Left colon (tissue), 2 donors: ENCODE measurements at places on chromosomes 3 and 15. TPM values are rescaled to one million over a fixed set of nuclear protein-coding genes. Genes with fewer than 3 reads are reported as not detected.

GRCh38 chr3:21551019-21551418, 200.0 kb downstream of the ZNF385D start:
- DNase-seq: no peak

DNA sequence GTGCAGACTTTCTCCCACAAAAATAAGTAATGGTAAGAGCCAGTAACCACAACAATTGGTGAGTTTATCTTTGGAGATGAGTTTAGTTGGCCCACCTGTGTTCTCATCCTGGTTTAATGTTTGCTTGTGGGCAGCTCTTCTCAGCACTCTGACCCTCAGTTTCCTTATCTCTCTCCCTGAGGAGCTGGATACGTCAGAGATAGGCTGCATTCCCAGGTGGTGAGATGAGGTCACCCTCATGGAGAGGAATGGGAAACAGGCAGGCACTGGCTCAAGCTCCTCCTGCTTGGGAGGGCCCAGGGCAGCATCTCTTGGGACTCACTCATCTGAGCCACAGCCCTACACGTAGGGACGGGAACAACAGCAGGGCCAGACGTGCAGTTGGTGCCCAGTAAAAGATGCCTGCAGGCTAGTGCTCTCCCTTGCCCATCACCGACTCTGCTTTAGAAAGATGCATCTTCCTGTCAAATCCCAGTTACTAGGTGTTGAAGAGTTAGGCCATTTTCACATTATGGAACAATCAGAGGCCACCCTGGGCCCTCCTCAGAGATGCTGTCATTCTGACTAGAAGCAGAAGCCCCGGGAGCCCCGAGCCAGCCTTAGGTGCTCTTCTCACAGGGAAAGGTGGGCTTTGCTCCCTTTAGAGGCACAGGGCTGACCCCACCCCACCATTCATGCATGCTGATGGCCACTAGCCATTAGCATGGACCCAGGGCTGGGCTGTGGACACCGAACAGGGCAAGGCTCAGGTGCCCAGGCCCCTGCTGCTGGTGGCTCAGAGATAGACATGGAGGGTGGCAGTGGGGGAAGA, 59.7 kb downstream of the GRIP2 start:
- no peak for DNase-seq

GRCh38 chr3:108428586-108428985, 81.8 kb downstream of the MYH15 start:
- no peak for DNase-seq

Gene GOLGA8S
- total RNA-seq: 0.17 TPM

DNA sequence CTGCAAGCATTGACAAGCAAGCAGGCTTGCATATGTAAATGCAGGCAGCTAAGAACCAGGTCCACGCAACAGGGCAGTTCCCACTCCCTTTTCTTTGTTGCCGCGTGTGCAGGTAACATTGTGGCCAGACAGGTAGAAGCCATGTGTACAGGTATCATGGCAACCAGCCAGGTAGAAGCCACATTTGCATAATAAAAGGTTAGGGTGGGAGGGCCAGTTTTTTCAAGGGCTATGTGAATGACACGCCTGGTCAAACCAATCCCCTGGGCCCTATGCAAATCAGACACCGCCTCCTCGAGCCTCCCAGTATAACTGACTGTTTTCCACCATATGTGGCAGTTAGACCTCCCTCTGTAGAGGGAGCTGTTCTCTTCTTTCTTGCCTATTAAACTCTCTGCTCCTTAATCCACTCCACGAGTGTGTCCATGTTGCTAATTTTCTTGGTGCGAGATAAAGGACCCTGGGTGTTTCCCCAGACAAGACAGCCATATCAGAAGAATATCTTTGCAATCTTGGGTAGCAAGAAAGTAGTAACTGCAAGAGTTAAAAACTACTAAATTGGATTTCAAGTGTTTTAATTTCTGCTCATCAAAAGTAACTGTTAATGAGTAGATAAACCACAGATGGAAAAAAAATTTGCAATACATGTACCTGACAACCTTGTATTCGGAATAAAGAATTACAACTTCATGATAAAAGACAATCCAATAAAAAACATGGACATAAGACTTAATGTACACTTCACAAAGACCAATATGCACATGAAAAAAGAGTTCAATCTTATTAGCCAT, 21.8 kb downstream of the PCOLCE2 start:
- DNase-seq: no peak

DNA sequence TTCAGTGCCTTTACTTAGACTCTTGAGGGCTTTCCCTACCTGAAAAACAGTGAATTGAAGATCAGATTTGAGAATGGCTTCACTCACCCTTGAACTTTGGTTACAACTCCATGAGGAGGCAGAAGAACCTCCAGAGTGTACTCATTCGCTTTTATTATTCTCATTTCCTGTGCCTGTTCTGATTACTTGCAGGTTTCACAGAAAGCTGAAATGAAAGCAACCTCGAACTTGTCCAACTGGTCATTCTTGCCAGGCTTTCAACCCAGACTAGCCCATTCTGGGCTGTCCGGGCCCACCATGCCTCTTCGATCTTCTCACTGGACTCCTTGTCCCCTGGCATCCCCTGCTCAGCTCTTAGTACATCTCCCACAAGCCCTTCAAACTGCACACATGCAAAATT, 20.2 kb upstream of the THUMPD3 start:
- no peak for DNase-seq

Gene POPDC2
- total RNA-seq: 1.1 TPM

Gene SPG21
- 51.5 TPM for total RNA-seq

GRCh38 chr15:92074101-92074500, 220.6 kb downstream of the SLCO3A1 start:
- DNase-seq: no peak

Gene ARPP21
- 0.14 TPM for total RNA-seq

DNA sequence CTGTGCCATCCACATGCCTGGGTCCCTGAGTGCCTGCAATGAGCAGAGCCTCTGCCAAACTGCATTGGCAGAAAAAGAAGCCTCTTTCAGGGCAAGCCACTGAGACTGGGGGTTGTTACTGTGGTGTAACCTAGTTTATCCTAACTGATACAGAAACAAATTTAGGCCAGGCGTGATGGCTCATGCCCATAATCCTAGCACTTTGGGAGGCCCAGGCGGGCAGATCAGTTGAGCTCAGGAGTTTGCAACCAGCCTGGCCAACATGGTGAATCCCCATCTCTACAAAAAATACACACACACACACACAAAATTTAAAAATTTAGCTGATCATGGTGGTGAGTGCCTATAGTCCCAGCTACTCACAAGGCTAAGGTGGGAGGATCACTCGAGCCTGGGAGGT, 221.6 kb downstream of the TBC1D2B start:
- no peak for DNase-seq

Gene RASGRP1
- total RNA-seq: 1.0 TPM

DNA sequence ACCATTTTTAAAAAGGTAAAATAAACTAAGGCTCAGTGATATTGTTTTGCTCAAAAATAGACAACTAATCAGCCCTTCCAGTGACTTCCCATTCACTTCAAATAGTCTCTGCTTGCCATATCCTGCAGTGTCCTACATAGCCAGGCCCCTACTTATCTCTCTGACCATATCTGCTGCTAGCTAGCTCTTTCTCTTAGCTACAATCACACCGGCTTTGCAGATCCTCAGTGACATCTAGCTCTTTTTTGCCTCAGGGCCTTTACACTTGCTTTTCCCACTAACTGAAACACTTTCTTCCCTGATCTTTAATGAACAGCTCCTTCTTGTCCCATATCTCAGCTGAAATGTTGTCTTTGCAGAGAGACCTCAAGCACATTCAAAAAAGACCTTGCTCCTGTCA, 161.3 kb downstream of the IL5RA start:
- DNase-seq: no peak

DNA sequence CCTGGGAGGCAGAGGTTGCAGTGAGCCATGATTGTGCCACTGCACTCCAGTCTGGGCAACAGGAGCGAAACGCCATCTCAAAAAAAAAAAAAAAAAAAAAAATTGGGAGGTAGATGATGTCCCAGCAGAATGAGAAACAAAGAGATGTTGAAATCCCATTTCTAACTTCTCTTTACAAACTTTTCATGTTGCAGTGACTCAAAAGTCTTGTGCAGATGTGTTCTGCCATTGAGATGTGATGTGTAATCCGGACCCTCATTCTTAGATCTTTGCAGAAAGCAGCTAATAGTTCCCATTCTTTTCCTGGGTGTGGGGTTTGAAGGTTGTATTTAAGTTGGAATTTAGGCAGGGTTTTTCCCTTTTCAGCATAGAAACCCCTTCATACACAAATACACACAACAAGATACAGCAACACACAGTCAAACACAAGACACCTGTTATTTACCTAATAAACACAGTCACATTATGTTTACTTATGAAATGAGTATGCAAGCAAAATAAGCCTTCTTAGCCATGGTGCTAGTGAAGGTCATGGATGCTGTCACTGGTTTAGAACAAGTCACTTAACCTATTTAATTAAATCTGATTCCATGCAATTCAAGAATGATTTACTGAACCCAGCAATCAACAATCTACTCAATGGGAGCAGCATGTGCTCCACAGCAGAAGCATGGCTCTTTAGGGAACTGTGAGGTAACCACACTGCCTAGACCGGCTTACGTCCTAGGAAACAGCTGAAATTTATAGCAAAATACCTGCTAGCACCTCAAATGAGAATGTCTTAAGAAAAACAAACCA, 14.9 kb downstream of the SIAH2 start:
- DNase-seq: no peak

GRCh38 chr3:45616158-45616557, 21.6 kb downstream of the LIMD1 start:
- no peak for DNase-seq

Gene IQCF5
- total RNA-seq: not detected

GRCh38 chr3:149548669-149549065, 74.2 kb downstream of the TM4SF4 start:
- DNase-seq: no peak

DNA sequence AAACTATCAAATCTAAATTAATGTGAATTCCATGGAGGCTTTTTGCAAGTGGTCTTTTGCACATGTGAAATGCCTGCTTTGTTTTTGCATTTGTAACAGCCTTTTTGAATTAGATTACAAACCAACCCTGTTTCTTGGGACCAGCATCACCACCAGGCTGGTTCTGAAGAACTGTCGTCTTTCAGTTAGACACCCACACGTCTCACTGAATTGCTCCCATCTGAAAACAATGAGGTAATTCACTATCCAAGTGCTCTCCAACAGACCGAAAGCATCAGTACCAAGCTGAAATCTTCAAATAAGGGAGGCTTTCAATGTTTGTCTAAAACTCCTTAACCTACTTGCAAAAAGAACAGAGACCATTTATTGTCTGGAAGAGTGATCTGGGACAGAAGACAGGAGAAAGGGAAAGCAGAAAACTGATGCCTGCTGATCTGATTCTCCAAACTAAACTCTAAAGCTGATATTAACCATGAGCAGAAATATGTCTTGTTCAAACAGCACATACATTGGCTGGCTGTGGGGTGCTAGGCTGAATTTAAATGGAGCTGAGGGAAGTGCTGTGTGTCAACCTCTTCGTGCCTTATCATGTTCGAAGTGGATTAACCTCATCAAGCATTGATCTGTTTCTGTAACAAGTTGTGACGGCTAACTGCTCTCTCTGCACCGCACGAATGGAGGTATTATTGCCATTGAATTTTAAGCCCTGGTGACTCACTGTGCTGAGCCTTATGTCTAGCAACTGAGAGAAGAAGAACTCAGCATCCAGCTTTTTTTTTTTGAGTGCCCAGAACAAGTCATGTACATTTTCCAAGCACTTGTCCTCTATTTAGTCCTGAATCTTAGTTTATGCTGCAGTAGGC, 213.7 kb upstream of the P2RY1 start:
- DNase-seq: no peak

Gene AADAC
- not detected for total RNA-seq

GRCh38 chr3:107934808-107935207, 156.0 kb downstream of the CD47 start:
- DNase-seq: no peak

Gene OR5K2
- total RNA-seq: not detected

GRCh38 chr15:54850101-54850500, 346.6 kb downstream of the RSL24D1 start:
- no peak for DNase-seq

Gene ARHGEF3
- 20.0 TPM for total RNA-seq

DNA sequence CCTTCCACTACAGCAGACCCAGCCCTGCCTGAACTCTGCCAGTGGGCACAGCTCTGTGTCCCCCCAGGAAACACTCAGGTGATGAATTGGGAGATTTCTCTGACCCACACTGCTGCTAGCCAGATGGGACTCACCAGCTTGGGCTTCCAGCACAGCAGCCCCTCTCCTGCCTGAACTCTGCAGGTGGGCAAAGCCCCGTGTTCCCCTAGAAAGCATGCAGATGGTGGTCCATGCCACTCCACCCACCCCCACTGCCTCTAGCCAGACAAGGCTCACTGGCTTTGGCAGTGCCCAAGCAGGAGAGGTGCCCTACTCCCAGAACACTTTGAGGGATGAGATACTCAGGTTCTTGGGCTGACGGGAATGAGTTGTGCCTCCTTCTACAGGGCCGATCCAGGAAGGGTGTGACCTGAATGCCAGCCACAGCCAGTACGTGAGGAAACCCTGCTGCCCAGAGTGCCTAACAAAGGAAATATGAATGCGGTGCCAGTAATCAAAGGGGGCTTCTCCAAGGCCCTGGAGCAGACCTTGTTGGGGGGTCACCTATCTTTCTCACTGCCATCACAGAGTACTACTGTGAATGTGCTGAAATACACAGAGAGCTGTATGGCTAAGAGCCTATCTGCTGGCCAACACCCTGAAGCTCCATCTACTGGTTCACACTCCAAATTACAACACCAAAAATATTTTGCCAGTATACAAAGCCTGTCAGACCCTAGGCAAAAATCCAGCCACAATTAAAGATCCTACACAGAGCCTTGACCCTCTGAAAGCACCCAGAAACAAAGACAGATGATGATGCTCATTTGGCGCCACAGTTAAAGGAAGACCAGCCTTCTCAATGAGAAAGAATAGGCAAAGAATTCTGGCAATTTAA, 61.9 kb downstream of the BTLA start:
- no peak for DNase-seq

Gene STAC
- total RNA-seq: 0.24 TPM

Gene KNL1
- total RNA-seq: 8.0 TPM

Gene FANCD2OS
- not detected for total RNA-seq

- no peak for DNase-seq
These were observed 469.8 kb downstream of the ZPLD1 start for GRCh38 chr3:102904629-102905028.

DNA sequence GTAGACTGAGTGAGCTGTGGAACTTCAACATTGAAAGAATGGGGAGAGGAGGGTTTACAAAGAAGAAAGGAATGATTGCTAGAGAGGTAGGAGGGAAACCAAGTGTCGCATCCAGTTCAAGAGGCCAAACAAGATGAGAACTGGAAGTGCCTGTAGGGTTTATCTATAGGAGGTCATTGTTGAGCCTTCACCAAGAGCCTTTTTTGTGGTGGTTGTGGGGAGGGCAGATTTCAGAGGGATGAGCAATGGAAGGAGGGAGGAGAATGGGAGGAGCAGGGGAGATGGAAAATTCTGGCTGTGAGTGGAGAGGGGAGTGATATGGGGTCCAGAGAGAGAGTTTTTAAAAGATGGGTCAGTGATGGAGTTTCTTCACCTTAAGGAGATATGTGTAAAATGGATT, 8.5 kb downstream of the PDIA5 start:
- no peak for DNase-seq

- DNase-seq: no peak
These were observed 6.7 kb downstream of the CNTN3 start for GRCh38 chr3:74607803-74608202.
